CMK (cell line): ENCODE measurements at places on chromosomes 3 and 15.

DNA sequence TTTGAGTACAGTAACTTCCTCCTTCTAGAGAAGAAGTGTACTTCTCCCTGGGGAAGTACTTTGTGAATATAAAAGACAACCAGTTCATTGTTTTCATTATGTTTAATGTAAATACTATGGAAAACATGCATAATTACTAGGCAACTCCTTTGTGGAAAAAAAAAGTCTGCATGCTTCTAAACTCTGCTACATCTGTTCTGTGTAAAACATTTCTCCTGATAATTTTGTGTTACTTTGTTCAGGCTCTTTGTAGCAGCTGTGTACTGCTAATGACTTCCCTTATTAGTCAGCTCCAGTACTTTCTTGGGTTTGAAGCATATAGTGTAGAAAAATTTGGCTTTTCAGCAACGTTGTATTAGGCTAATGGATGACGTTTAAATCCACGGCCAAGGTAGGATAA is 111.6 kb downstream of the FEZF2 start:
- no peak for DNase-seq

GRCh38 chr15:90402223-90402622 is 14.2 kb downstream of the IQGAP1 start:
- no peak for DNase-seq

DNA sequence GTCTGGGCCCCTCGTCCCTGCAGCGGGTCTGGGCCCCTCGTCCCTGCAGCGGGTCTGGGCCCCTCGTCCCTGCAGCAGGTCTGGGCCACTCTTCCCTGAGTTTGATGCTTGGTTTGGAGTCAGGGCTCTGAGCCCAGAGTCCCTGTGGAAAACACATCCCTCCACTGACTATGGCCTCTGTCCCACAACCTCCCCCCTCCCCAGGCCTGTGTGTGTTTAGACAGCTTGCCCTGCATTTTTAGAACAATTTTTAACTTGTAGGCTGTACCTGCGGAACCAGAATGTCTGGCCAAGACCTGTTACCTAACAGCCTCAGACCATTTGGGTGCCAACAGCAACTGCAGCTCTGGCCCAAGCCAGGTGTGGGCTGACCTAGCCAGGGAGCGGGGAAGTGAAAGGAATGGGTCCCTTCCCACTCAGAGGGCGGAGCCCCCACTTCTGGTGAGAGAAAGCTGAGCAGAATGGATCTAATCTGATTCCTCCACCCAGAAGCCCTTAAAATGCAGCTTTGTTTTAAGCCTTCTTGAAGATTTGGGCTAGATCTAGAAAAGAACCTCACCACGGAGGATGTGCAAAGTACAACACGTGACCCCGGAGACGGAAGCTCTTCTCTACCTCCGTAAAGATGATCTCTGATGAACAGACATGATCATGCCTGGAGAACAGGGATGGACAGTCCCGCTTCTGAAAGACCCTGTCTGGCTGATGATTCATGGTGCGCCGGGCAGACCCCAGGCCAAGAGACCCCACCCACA is 60.5 kb upstream of the TFRC start:
- DNase-seq: peak; percentile 47

DNA sequence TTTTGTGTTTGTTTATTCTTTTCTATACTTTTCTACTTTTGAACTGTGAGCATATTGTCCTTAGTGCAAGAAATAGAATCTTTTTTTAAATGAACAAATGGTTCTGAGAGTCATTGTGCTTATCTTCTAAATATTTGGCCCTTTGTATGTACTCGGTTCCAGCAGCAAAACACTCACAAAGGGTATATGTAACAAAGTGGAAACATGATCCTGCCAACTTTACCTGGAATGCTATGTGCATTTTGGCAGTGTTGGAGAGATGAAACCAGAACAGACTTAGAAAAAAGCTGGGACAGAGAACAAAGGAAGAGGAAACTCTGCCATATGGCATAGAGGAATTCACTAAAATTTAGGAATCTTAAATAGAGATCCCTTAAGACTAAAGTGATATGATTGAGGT is 150.1 kb downstream of the FGF12 start:
- DNase-seq: no peak

DNA sequence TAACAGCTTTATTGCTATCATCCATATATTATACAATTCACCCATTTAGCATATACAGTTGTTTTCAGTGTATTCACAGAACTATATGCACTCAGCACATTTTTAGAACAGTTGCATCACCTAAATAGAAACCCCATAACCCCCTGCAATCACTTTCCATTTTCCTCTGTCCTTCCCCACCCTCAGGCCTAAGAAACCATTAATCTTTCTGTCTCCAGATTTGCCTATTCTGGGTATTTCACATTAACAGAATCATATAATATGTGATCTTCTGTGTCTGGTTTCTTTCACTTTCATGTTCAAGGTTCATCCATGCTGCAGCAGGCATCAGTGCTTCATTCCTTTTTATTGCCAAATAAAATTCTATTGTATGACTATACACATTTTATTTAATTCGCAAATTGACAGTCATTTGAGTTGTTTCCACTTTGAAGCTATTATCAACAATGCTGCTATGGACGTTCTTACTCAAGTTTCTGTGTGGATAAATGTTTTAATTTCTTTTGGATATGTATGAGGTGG is 39.8 kb downstream of the ADAMTS17 start:
- no peak for DNase-seq

DNA sequence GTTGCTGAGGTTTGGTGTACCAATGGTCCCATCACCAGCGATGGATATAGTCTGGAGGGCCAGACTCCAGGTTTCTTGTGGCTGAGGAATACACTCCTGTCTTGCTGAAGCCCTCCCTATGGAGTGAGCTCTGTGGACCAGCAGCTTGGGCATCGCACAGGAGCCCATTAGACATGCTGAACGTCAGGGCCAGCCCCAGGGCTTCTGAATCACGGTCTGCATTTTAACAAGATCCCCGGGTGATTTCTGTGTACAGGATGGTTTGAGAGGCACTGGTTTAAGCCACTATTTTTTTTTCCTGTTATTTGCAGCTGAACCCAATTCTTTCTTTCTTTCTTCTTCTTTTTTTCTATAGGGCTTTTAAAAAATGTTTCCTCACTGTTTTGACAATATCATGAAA is 69.5 kb upstream of the XCR1 start:
- no peak for DNase-seq

DNA sequence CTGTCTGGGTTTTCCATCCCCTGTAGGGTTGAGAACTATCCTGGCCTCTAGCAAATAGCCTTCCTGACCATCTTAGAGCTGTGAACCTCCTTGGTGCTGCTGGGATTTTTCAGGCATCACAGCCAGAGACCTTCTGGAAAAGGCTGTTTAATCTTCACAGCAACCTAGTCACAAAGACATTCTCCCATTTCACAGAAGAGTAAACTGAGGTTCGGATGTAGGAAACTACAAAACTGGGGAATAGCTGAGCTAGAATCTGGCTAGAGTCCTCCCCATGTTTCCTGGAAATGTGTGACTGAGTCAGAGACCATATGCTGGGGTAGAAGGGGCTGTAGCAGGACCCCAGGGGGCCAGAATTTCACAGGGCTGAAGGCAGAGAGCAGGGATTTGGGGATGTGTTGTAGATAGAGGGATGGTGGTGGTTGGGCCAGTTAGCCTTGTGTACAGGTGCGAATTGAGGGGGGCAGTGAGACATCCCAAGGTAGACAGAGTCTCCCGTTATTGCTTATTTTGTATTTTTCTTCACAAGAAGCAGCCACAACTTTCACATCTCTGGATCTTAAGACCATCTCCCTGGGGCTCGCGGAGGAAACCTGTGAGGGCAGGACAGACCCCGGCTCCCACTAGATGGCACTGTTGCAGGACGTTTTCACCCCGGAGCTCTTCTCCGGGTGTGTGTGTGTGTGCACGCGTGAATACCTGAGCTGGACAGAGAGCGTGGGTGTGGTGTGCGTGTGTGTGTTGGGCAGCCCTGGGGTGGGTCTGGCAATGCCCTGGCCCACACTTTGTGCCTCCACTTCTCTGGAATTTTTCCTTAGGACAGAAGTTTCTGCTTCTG is 66.9 kb upstream of the PRR23C start:
- DNase-seq: no peak

- no peak for DNase-seq
Observed at GRCh38 chr15:66653852-66654251, 48.2 kb upstream of the SMAD6 start.

- DNase-seq: no peak
Observed at GRCh38 chr3:55364421-55364820, 122.7 kb downstream of the WNT5A start.

- DNase-seq: no peak
Observed at GRCh38 chr15:84721371-84721770, 5.4 kb upstream of the SEC11A start.

GRCh38 chr3:135368316-135368715 is 573.3 kb downstream of the EPHB1 start:
- DNase-seq: no peak

DNA sequence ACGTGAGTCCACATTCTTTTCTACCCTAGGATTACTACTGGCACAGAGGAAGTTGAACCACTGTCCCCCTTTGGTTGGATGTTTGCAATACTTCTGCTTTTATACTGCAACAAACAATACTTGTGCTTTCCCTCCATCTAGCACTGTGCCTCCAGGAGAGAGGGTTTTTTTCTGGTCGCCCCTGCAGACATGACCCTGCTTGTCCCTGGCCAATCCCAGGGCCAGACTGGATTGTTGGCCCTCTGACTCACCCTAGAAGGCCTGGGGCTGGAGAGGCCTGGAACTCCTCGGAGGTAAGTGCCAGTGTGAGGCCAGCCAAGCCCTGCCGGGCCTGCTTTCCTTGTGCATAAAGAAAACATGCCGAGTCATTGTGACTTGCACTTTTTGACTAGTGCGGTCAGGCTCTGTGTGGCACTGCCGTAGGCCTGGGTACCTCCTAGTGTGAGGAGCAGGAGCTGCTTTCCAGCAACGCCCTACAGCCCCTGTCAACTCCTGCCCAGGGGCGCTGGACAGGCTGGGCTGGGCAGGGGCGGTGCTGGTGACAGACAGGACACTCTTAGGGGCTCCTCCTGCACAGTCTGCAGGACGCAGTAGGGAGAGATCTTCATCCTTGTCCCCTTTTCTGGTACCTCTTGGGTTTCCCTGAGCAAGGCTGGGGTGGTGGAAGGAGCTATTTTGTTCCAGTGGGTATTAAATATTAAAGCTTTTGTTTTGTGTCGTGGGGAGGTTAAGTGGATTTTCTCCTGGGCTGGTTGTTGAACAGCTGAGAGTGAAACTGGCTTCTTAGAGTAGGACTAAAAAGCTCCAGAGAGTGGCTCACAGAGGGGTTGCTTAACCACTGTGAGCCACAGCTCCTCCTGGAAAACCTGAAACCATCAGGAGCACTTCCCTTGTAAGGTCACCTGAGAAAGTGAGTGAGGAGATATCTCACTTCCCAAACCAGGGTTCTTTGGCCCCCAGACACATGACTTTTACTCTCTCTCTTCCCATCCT is 14.4 kb upstream of the TKT start:
- peak; percentile 95 for DNase-seq

DNA sequence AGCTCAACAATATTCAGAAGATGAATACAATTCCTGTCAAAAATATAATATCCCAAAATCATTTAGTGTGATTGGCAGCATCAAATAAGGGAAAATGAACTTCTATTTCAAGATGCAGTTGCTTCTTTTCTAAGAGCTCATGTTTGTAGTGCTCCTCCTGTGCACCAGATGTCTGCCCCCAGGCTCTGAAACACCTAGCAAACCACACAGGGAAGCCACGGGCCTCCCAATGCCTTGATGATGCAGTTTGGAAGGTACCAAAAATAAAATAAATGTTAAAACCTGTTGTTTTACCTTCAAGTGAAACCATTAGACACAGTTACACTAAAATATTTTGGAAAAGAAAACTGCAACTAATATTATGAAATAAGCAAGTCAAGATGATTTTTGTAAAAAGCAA is 22.2 kb downstream of the CFAP20DC start:
- DNase-seq: no peak

DNA sequence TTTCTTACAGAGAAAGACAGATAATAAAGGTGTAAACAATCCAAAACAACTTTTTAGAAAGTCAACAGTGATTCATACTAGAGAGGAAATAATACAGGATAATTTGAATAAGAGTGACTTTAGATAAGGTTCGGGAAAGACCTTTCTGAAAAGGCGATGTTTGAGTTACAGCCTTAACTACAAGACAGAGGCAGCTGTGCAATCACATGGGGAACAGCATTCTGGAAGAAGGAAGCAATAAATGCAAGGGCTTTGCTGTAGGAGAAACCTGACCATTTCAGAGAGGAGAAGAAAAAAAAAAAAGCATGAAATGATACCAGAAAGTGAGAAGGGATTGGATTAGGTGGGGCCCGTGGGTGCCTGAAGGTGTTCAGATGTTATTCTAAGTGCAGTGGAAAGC is 200.6 kb upstream of the ATP11B start:
- no peak for DNase-seq

DNA sequence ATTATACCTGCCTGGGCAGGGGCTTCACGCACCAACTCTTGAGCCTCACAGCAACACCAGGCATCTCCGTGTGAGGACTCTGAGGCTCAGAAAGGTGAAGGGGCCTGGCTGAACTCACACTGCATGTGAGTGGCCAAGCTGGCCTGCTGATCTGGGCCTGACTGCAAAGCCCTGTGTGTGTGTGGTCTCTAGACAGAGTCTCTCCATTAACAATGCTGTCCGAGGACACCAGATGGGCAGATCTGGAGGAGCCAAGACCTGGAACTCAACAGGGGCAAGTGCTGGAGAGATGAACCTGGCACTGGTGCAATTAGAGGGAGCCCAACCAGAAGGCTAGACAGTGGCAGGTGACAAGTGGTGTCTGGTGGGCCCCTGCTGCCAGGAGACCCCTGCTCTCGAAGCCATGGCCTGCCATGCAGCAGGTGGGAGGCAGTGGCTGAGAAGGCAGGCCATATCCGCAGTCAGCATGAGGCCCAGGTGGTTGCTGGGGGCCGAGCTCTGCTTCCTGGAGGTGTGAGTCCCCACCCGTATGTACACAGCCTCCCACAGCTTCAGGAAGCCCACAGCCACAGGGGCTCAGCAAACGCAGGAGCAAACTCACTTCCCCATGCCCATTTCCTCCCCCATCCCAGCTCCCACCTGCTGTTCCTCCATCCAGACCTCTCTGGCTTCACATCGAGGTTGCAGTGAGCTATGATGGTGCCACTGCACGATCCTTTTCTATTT is 39.0 kb downstream of the CYP11A1 start:
- DNase-seq: no peak

GRCh38 chr15:39191871-39192291 is 389.0 kb upstream of the THBS1 start:
- no peak for DNase-seq

- no peak for DNase-seq
Observed at GRCh38 chr3:101701696-101702634, 15.4 kb upstream of the RPL24 start.
